Right cardiac atrium (tissue), 5 donors: ENCODE measurements at places on chromosomes 1 and 21. TPM values are rescaled to one million over a fixed set of nuclear protein-coding genes. Genes with fewer than 3 reads are reported as not detected.

Gene S100A12
- total RNA-seq, result 1.9 TPM

Gene FAM131C
- total RNA-seq, result 6.1 TPM

DNA sequence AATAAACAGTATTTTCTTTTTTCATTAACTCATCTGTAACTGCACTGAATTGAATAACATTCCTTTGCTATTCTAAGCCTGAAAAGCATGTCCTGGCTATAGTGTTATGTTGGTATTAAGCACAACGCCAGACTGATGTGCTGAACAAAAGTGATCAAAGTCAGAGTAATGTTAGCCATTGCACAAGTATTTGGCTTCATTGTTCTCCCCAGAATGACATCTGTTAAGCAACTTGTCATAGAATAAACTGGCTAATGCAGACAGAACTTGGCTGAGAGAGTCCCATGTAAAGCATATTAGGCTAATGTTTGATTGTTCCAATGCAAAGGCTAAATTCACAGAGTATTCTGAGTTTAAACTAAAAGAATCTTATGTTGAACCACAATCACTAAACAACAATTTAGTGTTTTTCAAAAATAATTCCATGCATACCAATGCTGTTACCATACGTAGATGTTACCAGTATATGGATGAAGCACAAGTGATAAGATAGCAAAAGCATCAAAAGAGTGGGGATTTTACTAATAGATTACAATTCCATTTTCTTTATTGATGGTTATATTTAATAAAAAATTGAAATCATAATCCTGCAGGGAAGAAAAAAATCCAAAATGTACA lies 235.3 kb upstream of the DMRTA2 start:
- DNase-seq, result no peak

Gene NHLH2
- not detected for total RNA-seq

Gene WNT3A
- not detected for total RNA-seq
